BJ (cell line): ENCODE measurements at places on chromosomes 11 and 22.

- DNase-seq, result no peak
Measured at GRCh38 chr11:16857186-16857585, 118.7 kb downstream of the C11orf58 start.

GRCh38 chr22:22692707-22693530 is 48.5 kb downstream of the GGTLC2 start:
- DNase-seq, result no peak

GRCh38 chr22:42901790-42902508 is 44.9 kb upstream of the ARFGAP3 start:
- no peak for DNase-seq

GRCh38 chr11:27040302-27041115 is at the start of gene BBOX1:
Gene BBOX1, plus strand, starts transcription at chr11:27040815. Its CDS starts 14,616 bp downstream, at chr11:27055431.
- DNase-seq, result no peak

GRCh38 chr11:19419808-19420207 is 179.1 kb upstream of the E2F8 start:
- no peak for DNase-seq

GRCh38 chr22:30537083-30537731 is 9.3 kb downstream of the SEC14L6 start:
- DNase-seq, result no peak

DNA sequence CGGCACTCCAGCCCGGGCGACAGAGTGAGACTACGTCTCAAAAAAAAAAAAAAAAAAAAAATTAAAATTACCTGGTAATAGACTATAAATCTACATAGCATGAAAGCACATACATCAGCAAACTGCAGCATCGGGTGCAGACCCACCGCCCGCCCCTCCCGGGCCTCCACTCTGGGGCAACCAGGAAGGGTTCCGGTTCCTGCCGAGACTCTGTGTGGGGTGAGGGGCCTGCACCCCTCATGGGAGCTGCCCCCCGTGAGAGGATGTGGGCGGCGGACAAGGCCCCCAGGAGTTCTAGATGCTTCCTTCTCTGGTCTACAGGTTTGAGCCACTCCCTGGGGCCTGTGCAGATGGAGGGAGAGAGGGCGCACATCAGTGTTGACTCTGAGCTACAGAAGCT is 9.1 kb downstream of the DRD4 start:
- DNase-seq, result no peak

GRCh38 chr11:4695442-4695841 is 2.2 kb downstream of the OR51E2 start:
- DNase-seq, result no peak

DNA sequence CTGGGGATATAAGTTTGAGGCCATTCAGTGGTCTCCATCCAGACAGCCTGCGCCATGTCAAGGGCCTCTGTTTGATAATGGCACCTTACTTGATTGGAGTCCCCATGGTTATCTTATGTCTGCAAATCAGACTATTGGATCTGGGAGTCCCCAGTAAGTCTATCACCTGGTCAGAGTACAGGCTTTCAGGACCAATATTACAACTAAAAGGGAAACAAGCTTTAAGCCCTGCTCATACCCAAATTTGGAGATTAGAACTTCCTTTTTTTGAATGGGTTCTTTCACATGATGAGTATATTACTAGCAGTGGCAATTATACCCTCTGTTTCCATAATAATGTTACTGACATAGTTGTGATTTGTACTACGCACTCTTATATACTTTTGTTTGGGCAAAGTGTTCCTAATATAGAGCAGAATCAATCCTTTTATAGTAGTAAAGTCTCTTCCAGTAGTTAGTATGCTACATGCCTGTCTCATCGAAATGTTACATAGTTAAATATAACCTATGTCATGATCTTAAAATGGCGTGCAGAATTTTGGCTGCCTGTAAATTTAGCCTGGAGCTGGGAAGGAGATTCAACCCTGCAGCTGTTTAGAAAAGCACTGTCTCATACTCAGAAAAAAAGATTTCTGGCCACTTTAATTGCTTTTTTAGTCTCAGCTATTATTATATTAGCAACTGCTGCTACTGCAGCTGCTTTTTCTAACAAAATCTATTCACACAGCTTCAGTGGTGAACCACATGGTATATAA is 4.9 kb downstream of the MS4A15 start:
- DNase-seq, result no peak

DNA sequence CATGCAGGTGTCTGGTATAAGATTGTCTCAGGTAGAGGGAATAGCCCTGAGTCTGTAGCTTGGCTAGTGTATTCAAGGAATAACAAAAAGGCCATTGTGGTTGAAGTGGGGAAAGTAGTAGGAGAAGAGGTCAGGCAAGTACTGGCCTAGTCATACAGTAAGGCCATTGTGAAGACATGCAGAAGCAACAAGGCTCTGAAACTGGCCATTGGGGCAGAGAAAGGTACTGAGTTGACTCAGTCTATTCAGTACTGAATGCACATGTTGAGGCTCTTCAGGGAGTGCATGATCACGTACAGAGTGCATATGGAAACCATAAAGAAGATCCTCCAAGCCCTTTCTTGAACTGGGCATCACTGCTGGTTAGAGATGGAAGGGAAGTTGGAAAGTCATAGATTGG is 477.6 kb downstream of the SOX6 start:
- no peak for DNase-seq

DNA sequence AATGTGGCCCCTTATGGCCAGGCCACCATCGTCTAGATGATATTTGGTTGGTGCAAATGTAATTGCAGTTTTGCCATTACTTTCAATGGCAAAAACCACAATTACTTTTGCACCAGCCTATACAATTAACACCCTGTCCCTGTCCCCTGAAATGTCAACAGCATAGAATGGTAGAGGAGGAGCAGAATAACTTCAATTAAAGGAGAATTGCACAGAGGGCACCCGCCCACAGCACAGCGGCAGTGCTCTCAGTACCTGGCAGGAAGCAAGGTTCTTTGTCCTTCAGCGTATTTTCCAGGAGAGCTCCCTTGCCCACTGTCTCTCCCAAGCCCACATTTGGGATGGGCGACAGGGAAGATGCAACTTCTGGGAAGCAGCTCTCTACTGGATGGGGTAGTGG is 115.3 kb downstream of the TRIM29 start:
- no peak for DNase-seq

GRCh38 chr11:61295596-61295926 is 445 bp upstream of the VWCE start:
- no peak for DNase-seq

GRCh38 chr11:122703541-122704272 is 48.2 kb downstream of the UBASH3B start:
- no peak for DNase-seq

DNA sequence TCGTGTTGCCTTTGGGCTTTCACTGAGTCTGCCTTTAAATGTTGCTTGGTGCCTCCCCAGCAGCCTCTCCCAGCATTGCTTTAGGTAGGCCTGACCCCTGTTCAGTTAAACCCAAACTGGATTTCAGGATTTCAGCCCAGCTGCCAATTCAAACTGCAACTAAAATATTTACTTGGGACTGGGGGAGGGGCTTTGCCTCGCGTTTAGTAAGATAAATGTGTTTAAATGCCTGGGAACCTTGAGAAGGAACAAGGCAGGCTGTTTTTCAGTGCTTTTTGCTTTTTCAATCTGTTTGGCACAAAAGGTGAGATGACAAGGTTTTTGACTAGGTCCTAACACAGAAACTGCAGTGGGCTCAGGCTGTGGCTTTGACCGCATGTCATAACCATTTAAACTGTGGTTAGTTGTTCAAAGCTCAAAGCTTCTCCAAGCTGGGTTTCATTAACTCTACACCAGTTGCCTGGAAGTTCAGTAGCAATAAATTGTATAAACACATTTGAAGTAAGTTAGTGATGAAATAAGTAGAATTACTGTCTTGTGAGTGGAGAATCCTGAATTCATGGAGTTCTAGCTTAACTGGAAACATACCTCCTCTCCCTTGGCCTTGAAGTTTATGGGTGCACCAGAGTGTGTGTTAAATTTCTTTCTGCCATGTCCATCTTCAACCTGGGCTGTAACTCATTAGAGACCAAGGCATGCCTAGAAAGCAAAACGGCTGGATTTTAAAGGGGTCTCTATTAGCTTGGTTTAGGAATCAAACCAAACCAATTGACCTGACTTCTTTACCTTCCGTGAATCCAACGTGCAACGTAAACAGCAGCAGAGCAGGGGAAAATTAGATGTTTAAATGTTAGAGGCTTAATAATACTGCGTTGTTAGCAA is 3.6 kb downstream of the PKNOX2 start:
- peak; percentile 59 for DNase-seq

- peak; percentile 79 for DNase-seq
Measured at GRCh38 chr11:87878373-87878825, 296.8 kb downstream of the RAB38 start.

GRCh38 chr22:45136594-45136993 is 27.1 kb upstream of the NUP50 start:
- no peak for DNase-seq

GRCh38 chr11:5364214-5364613 is 12.9 kb downstream of the OR51B6 start:
- peak; percentile 53 for DNase-seq

GRCh38 chr11:34609850-34610249 is 11.0 kb upstream of the EHF start:
- no peak for DNase-seq

DNA sequence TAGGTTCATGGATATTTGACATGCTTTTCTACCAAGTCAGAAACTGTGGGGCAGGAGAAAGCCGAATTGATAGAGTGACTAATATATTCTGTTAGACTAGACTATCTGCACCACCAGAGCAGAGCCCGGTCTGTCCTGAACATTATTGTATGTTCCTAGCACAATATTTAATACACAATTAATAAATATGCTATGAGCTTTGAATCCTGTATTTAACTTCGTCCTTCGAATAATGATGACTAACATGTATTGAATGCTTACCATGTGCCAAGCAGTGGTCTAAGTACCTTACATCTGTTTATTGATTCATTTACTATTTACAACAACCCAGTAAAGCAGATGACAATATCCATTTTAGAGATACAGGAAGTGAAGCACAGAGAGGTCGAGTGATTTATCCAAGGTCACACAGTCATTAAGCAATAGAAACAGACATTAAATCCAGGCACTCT is 44.8 kb upstream of the ANO3 start:
- DNase-seq, result no peak
